ENCODE measurements at places on chromosomes 1 and 21. TPM values are rescaled to one million over a fixed set of nuclear protein-coding genes. Genes with fewer than 3 reads are reported as not detected.

GRCh38 chr1:40092241-40092640, 4.8 kb downstream of the PPT1 start:
- no peak for DNase-seq

DNA sequence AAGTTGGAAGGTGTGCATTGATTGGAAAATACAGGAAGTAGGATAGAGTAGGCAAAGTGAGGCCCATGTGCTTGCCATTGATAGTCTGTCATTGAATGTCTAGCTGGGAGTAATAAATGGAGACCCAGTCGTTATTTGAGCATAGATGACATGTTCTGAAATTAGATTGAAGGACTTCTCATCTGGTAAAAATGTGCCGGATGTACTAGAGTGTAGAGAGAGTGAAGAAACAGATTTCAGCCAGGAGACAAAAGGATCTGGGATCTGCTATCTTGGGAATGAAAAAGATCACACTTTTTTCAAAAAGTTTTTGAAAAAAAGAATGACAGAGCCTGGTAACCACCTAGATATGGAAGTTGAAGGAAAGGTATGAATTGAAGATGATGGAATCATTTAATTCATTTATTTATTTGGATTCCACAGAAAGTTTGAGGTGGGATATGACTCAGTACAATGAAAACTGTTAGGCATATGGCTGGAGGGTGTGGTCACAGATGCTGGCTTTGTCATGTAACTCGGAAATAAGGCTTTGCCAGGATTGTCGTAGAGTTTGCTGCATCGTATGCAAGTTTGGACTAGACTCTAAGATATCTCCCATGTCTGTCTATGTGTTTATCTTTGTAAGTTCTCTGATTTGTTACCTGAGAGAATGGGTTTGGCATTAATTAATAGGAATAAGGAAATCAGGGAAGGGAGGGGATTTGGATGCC, 137.1 kb downstream of the PBX1 start:
- DNase-seq: no peak

- DNase-seq: no peak
Measured at GRCh38 chr1:7549277-7550161, 221.6 kb upstream of the VAMP3 start.

- DNase-seq: no peak
Measured at GRCh38 chr1:210541680-210542358, 213.1 kb downstream of the HHAT start.

- no peak for DNase-seq
Measured at GRCh38 chr1:25246600-25247023, 642 bp downstream of the RSRP1 start.

DNA sequence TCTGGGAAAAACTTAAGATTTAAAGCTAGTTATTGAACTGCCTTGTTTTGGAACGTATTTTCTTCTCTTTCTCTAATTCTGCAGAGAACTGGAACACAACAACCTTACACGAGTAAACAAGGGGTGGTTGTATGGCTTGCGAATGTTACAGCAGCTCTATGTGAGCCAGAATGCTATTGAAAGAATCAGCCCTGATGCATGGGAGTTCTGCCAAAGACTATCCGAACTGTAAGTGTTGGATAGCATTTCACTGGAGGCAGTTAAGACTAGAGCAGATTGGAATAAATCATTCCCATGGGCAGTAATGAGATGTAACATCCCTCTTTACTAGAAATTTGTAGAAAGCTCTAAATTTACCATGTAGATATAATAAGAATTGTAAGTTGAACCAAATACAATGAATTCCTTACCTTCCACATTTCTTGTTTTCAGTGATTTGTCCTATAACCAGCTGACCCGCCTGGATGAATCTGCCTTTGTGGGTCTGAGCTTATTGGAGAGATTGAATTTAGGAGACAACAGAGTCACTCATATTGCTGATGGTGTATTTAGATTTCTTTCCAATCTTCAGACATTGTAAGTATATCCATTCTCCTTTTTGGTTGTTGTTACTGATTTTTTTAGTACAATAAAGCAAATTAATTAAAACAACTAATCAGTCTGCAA, 22.9 kb downstream of the LRIG2 start:
- no peak for DNase-seq

DNA sequence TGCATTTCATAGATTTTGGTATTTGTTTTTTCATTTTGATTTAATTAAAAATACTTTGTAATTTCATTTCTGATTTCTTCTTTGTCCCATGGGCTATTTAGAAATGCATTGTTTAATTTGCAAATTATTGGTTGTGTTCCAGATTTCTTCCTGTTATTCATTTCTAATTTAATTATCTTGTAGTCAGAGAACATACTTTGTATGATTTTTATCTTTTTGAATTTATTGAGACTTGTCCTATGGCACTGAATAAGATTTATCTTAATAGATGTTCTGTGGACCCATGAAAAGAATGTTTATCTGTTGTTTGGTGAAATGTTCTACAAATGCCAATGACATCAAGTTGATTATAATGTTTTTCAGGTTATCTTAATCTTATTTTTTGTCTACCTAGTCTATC, 16.1 kb upstream of the TRABD2B start:
- DNase-seq: no peak

GRCh38 chr21:16116069-16116468, 386.3 kb downstream of the USP25 start:
- DNase-seq: no peak

GRCh38 chr1:159897962-159898361, 2.0 kb downstream of the CFAP45 start:
- no peak for DNase-seq

GRCh38 chr1:243501002-243501401, 245.2 kb downstream of the SDCCAG8 start:
- no peak for DNase-seq

DNA sequence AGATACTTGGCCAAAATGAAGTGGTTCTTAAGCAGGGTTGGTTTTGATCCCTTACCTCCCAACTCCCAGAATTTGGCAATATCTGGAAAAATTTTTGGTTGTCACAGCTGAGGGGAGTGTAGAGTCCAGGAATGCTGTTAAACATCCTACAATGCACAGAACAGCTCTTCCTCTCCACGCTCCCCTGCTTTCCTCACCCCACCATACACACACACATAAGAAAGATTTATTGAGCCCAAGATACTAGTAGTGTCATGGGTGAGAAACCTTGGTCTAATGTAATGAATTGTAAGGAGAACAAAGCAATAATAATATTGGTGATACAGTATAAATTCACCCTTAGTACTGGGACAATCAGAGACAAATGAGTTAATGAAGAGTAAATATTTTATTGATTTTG, 47.8 kb downstream of the ASB17 start:
- DNase-seq: no peak

DNA sequence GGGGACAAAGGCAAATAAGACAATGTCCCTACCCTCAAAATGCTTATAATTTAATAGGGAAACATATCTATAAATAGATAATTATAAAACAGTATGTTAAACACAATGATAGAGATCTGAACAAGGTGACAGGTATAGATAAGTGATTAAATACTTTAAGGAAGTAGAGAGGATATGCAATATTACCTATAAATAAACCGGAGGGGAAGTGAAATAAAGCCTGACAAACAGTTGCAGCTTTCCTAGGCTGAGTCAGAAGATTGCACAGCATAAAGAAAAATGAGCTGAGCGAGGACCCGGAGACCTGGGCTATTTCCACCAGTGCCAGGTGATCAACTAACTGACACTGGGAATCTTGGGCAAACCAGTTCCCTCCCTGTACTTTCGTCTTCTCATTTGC, 11.5 kb upstream of the PSRC1 start:
- no peak for DNase-seq

DNA sequence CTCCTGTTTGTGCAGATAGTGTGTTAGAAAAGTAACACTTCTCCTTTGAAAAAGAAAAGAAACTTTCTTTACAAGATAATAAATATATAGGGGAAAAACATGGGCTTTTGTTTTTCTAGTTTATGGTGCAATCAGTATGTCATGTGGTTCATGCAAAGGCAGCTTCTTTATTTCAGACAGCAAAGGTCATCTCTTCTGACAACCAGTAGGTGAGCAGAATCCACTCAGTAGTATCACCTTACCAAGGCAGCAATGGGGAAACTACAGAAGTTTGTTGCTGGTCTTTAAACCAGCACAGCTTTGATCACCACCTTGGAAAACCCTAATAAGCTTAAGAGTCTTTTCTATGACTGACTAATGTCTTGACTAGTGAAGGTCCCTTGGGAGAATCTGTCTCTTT, 13.0 kb upstream of the SAMSN1 start:
- no peak for DNase-seq

The OR6K3 gene
- not detected for total RNA-seq

The RO60 gene
- total RNA-seq: 47.6 TPM

The GPA33 gene
- 438 TPM for total RNA-seq

The RNU1-1 gene
- total RNA-seq: 1,159 TPM

The BCL2L15 gene
- 191 TPM for total RNA-seq

The OR10K1 gene
- not detected for total RNA-seq

The EDARADD gene
- total RNA-seq: 0.27 TPM

The RABGAP1L gene
- total RNA-seq: 87.0 TPM

The WNT3A gene
- not detected for total RNA-seq
